Activated CD4-positive, alpha-beta T cell treated with anti-CD3 and anti-CD28 coated beads, Interleukin-2, amount 10 ng/mL, durations not matched to agents 24 days and 14 days (primary cell): ENCODE measurements at places on chromosomes 1 and 21.

GRCh38 chr1:56910441-56910985 is 55.3 kb downstream of the C8B start:
- DNase-seq: no peak

GRCh38 chr21:37386151-37386550 is 19.6 kb downstream of the DYRK1A start:
- no peak for DNase-seq

GRCh38 chr1:10398278-10398733 is 558 bp upstream of the PGD start:
- no peak for DNase-seq

- peak; percentile 73 for DNase-seq
Observed at GRCh38 chr1:202343652-202344349, 2.1 kb upstream of the UBE2T start.

GRCh38 chr1:7385471-7386225 is 385.4 kb upstream of the VAMP3 start:
- no peak for DNase-seq

DNA sequence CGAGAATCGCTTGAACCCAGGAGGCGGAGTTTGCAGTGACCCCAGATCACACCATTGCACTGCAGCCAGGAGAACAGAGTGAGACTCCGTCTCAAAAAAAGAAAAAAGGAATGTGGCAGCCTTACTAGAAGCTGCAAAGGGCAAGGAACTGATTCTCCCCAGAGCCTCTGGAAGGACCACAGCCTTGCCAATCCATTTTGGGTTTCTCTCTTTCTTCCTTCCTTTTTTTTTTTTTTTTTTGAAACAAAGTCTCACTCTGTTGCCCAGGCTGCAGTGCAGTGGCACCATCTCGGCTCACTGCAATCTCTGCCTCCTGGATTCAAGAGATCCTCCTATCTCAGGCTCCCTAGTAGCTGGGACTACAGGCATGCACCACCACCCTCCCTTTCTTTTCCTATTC is 9.9 kb upstream of the IFNGR2 start:
- DNase-seq: no peak

DNA sequence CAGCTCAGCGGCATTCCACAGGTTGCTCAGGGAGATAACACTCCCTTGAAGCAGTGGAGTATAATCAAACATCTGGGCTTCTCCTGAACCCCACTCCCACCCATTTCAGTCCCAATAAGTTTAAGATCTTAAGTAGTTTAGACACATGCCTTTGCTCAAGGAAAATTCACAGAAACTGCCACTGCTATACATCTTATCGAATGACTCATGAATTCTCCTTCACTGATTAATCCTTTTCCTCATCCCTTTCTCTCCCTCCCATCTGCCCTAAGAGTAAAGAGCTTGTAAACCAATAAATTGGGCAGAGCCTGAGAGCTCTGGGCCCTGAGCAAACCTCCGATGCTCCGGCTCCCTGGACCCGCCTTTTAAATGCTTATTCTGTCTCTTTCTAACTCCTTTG is 10.2 kb downstream of the VN1R5 start:
- no peak for DNase-seq
